ENCODE measurements at places on chromosomes 6 and 20. TPM values are rescaled to one million over a fixed set of nuclear protein-coding genes. Genes with fewer than 3 reads are reported as not detected.

The KIF25 gene
- total RNA-seq = not detected

The CTAGE9 gene
- not detected for total RNA-seq

The PI16 gene
- 181 TPM for total RNA-seq

The ADA gene
- total RNA-seq = 7.0 TPM

The FRK gene
- 0.13 TPM for total RNA-seq

The COL19A1 gene
- total RNA-seq = not detected

The CCDC170 gene
- 0.11 TPM for total RNA-seq

The PCK1 gene
- total RNA-seq = not detected

The ANKRD6 gene
- 1.0 TPM for total RNA-seq

The ERVFRD-1 gene
- total RNA-seq = not detected

The RCAN2 gene
- 7.6 TPM for total RNA-seq

The UFL1 gene
- total RNA-seq = 25.9 TPM

The HTR1E gene
- total RNA-seq = not detected

The SYNDIG1 gene
- 2.6 TPM for total RNA-seq

The CD164 gene
- total RNA-seq = 315 TPM

The DYNLT2 gene
- total RNA-seq = 1.5 TPM

The FITM2 gene
- 9.9 TPM for total RNA-seq

The ADGRF1 gene
- not detected for total RNA-seq

The ZNF318 gene
- 10.7 TPM for total RNA-seq

The NKX2-4 gene
- total RNA-seq = not detected

The HDGFL1 gene
- total RNA-seq = not detected

The TREML2 gene
- not detected for total RNA-seq

The ADGRB3 gene
- total RNA-seq = not detected

The DEFB124 gene
- total RNA-seq = not detected

The CASS4 gene
- 11.4 TPM for total RNA-seq

The NHSL1 gene
- total RNA-seq = 6.2 TPM

The GPX5 gene
- total RNA-seq = not detected

The SLC22A1 gene
- not detected for total RNA-seq

The CLPSL1 gene
- total RNA-seq = not detected

The GMPR gene
- total RNA-seq = 2.2 TPM

The MICB gene
- 4.1 TPM for total RNA-seq

The HLA-DQA1 gene
- not detected for total RNA-seq

The ZKSCAN3 gene
- 4.0 TPM for total RNA-seq

The BPIFB1 gene
- total RNA-seq = not detected

The CRISP3 gene
- not detected for total RNA-seq

The CLVS2 gene
- not detected for total RNA-seq

The GID8 gene
- total RNA-seq = 29.1 TPM

The CAGE1 gene
- total RNA-seq = not detected

The MAK gene
- not detected for total RNA-seq

The EPPIN gene
- not detected for total RNA-seq

The KCNK5 gene
- total RNA-seq = not detected

The MOCS1 gene
- total RNA-seq = 10.2 TPM

The OLIG3 gene
- not detected for total RNA-seq

The RSPO4 gene
- total RNA-seq = not detected

The ARMH2 gene
- not detected for total RNA-seq

The ULBP3 gene
- total RNA-seq = 12.6 TPM

The SPTLC3 gene
- 1.1 TPM for total RNA-seq

The MARCKS gene
- total RNA-seq = 154 TPM

The VNN1 gene
- not detected for total RNA-seq

The TFAP2D gene
- total RNA-seq = not detected

The SPATS1 gene
- not detected for total RNA-seq

The BEND6 gene
- total RNA-seq = 20.6 TPM

The MRAP2 gene
- 1.3 TPM for total RNA-seq

The CLIC5 gene
- total RNA-seq = not detected

The PARD6B gene
- not detected for total RNA-seq

The DAAM2 gene
- total RNA-seq = 5.1 TPM

The TAF4 gene
- total RNA-seq = 2.9 TPM
